ENCODE measurements at places on chromosomes 1 and 21. TPM values are rescaled to one million over a fixed set of nuclear protein-coding genes. Genes with fewer than 3 reads are reported as not detected.

DNA sequence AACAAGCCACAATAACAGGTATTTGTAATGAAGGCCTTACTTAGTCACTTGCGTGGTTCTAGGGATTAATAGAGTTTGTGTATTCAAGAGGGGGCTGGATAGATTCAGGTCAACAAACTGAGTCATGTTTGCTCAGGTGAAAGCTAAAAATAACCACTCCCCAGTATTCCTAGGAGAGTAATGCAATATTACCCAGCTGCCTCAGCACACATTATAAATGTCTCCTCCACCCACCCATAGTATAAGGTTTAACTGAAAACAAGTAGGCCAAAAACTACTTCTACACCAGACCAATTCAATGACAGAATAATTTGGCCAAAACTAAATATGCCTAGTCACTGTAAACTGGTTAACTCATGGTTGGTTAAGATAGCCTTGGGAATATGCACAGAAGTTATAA lies 34.4 kb downstream of the WLS start:
- H3K4me1 ChIP-seq: peaks cover 50% of the 10 kb centered on the region
- no peak overlapping the region for H3K27ac ChIP-seq
- H3K4me3 ChIP-seq: no peak overlapping the region
- H3K27me3 ChIP-seq: no peaks in the 10 kb centered on the region

Gene GUCA2A
- total RNA-seq: not detected

DNA sequence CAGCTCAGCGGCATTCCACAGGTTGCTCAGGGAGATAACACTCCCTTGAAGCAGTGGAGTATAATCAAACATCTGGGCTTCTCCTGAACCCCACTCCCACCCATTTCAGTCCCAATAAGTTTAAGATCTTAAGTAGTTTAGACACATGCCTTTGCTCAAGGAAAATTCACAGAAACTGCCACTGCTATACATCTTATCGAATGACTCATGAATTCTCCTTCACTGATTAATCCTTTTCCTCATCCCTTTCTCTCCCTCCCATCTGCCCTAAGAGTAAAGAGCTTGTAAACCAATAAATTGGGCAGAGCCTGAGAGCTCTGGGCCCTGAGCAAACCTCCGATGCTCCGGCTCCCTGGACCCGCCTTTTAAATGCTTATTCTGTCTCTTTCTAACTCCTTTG lies 10.2 kb downstream of the VN1R5 start:
- no peaks in the 10 kb centered on the region for H3K36me3 ChIP-seq
- DNase-seq: no peak
- H3K27ac ChIP-seq: no peak overlapping the region
- no peaks in the 10 kb centered on the region for H3K27me3 ChIP-seq
- H3K4me1 ChIP-seq: no peaks in the 10 kb centered on the region

GRCh38 chr1:15951341-15952153 lies 24.4 kb downstream of the ZBTB17 start:
- peak overlapping the region; percentile 96 for H3K27ac ChIP-seq
- H3K4me3 ChIP-seq: no peak overlapping the region
- peaks cover 77% of the 10 kb centered on the region for H3K4me1 ChIP-seq
- H3K36me3 ChIP-seq: peaks cover 16% of the 10 kb centered on the region
- no peak for DNase-seq

Gene KPNA6
- total RNA-seq: 28.7 TPM

GRCh38 chr21:44199448-44199847 lies 41.3 kb downstream of the ICOSLG start:
- DNase-seq: peak; percentile 19
- no peaks in the 10 kb centered on the region for H3K4me1 ChIP-seq
- no peaks in the 10 kb centered on the region for H3K27me3 ChIP-seq

GRCh38 chr1:232951180-232951579 lies 769 bp downstream of the NTPCR start:
- peak overlapping the region; percentile 77 for H3K27ac ChIP-seq
- H3K4me1 ChIP-seq: peaks cover 27% of the 10 kb centered on the region
- H3K27me3 ChIP-seq: no peaks in the 10 kb centered on the region
- H3K36me3 ChIP-seq: no peaks in the 10 kb centered on the region
- H3K4me3 ChIP-seq: peak overlapping the region; percentile 69
- no peak for DNase-seq

DNA sequence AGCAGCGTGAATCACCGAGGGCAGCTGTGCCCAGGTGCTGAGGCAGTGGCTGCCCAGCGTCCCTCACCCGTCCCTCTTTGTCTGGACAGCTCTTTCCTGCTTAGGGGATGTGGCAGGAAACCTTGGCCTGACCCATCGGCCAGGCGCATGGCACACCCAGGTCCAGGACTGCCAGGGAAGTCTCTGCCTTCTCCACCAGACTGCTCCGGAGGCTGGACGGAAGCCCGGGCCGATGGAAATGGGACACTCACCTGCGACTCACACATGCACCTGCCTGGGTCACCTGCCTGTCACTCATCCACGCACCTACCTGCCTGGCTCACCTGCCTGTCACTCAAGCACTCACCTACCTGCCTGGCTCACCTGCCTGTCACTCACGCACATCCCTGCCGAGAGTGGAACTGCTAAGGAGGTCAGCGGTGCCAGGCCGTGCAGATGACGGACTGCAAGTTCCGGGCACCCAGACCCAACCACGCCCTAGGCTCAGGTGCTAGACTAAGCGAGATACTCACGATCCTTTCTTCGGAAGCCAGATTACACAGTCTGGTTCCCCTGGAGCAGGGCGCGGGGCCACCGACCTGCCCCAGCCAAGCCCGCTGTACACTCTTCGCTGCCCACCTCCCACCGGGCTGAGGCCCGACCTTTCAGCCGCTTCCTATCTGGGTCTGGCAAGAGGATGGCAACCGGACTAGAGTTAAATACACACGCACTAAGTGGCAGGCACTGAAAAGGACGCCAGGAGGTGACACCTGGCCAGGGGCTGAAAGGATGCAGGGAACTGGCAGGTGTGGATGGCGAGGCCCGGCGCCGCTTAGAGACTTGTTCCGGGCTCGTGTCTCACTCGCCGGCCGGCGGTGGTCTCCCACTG lies 1.1 kb downstream of the UBE2J2 start:
- no peak for DNase-seq
- no peaks in the 10 kb centered on the region for H3K36me3 ChIP-seq
- peak overlapping the region; percentile 87 for H3K4me3 ChIP-seq
- no peaks in the 10 kb centered on the region for H3K27me3 ChIP-seq

- no peak overlapping the region for H3K27ac ChIP-seq
- no peaks in the 10 kb centered on the region for H3K36me3 ChIP-seq
Measured at GRCh38 chr1:69913977-69914376, 291.4 kb downstream of the LRRC40 start.

Gene DIRAS3
- total RNA-seq: 2.0 TPM

DNA sequence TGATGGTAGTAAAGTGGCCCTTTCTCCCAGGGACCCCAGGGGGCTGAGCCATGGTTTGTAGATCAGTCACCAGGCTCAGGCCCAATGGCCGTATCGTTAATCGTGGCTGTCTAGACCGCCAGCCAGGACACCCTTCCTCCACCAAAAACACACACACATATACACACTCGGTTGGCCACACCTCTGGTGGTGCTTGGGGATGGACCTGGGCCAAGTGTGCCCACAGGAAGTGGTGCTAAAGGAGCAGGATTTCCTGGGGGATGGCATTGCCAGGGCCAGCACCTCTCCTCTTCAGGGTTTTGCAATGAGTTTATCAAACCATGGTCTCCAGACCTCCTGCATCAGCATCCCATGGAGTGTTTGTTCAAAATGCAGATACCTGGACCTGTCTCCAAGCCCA lies 36.2 kb downstream of the CITED4 start:
- no peak overlapping the region for H3K27ac ChIP-seq
- no peaks in the 10 kb centered on the region for H3K4me1 ChIP-seq
- no peaks in the 10 kb centered on the region for H3K27me3 ChIP-seq
- no peaks in the 10 kb centered on the region for H3K36me3 ChIP-seq
- H3K4me3 ChIP-seq: no peak overlapping the region

DNA sequence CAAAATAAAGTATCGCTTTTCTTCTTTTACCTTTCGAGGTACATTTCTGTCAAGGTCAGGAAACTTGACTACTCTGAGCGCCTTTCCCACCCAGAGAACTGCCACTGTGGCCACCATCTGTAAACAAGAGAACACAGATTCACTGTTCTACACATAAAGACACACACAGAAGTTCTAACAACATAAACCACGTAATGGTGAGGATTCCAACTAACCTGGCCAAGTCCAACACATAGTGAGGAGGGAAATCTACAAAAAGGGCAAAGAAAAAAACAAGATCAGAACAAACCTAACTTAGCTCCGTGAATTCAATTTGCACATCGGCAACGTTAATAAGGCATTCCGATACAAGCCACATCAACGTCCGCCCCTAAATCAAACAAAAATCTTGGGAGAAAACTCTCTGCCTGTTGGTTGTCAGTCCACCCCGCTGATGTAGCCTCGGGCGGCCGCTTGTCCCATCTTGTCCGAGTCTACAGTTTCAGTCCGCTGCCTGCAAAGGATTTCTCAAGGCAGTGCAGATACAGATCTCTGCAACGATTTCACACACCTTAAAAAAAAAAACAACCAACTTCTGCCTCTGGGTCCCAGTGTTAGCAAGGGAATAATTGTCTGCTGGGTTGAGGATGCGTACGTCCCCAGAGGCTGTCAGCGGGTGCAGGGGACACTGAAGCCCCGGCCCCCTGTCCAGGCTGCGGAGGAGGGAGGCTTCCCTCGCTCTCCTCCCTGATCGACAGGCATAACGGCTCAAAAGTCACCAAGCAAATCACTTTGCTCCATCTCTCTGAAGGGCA lies 1.0 kb downstream of the SLC35D1 start:
- no peak for DNase-seq
- peak overlapping the region; percentile 89 for H3K4me3 ChIP-seq
- H3K27me3 ChIP-seq: no peaks in the 10 kb centered on the region
- peak overlapping the region; percentile 96 for H3K27ac ChIP-seq
- H3K36me3 ChIP-seq: peaks cover 19% of the 10 kb centered on the region
- H3K4me1 ChIP-seq: peaks cover 49% of the 10 kb centered on the region

Gene BNIPL
- total RNA-seq: 105 TPM

GRCh38 chr1:22545141-22545540 lies 18.1 kb upstream of the EPHA8 start:
- H3K27ac ChIP-seq: no peak overlapping the region
- H3K36me3 ChIP-seq: no peaks in the 10 kb centered on the region
- no peaks in the 10 kb centered on the region for H3K4me1 ChIP-seq
- no peak overlapping the region for H3K4me3 ChIP-seq
- no peaks in the 10 kb centered on the region for H3K27me3 ChIP-seq

- H3K4me3 ChIP-seq: no peak overlapping the region
- H3K4me1 ChIP-seq: peaks cover 17% of the 10 kb centered on the region
- no peaks in the 10 kb centered on the region for H3K36me3 ChIP-seq
- no peaks in the 10 kb centered on the region for H3K27me3 ChIP-seq
- H3K27ac ChIP-seq: no peak overlapping the region
Measured at GRCh38 chr21:43644071-43644470, 15.2 kb downstream of the HSF2BP start.

GRCh38 chr1:107152395-107152794 lies 11.6 kb downstream of the NTNG1 start:
- H3K36me3 ChIP-seq: no peaks in the 10 kb centered on the region
- no peaks in the 10 kb centered on the region for H3K4me1 ChIP-seq
- H3K27ac ChIP-seq: no peak overlapping the region
- DNase-seq: no peak
- no peak overlapping the region for H3K4me3 ChIP-seq
